ENCODE measurements at places on chromosomes 16 and 17.

DNA sequence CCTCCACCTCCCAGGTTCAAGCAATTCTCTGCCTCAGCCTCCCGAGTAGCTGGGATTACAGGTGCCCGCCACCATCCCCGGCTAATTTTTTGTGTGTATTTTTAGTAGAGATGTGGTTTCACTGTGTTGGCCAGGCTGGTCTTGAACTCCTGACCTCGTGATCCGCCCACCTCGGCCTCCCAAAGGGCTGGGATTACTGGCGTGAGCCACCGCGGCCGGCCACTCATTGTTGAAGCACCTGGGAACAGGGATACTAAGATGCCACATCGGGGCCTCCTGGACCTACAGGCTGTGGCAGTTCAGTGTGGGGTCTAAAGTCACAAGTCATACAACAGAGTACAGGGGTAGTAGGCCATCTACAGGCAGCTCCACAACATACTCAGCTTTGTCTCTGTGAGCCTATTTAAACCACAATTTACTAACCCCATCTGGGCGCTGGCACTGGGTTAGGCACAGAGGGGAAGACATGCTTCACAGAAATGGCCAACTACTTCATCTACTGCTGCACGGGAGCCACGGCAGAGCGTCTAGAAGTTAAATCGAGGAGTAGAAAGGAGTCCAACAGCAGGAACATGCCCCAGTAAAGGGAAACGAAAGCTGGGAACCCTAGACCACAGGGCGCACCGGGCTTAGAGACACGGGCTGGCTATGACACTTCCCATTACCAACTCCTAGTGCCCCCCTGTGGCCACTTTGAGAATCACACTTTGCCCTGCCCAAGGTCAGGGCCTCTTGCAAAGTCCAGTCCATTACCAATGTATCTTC lies 4.3 kb downstream of the VAMP2 start:
- peak; percentile 80 for DNase-seq

GRCh38 chr17:14144508-14144907 lies 75.2 kb downstream of the COX10 start:
- DNase-seq, result peak; percentile 16

DNA sequence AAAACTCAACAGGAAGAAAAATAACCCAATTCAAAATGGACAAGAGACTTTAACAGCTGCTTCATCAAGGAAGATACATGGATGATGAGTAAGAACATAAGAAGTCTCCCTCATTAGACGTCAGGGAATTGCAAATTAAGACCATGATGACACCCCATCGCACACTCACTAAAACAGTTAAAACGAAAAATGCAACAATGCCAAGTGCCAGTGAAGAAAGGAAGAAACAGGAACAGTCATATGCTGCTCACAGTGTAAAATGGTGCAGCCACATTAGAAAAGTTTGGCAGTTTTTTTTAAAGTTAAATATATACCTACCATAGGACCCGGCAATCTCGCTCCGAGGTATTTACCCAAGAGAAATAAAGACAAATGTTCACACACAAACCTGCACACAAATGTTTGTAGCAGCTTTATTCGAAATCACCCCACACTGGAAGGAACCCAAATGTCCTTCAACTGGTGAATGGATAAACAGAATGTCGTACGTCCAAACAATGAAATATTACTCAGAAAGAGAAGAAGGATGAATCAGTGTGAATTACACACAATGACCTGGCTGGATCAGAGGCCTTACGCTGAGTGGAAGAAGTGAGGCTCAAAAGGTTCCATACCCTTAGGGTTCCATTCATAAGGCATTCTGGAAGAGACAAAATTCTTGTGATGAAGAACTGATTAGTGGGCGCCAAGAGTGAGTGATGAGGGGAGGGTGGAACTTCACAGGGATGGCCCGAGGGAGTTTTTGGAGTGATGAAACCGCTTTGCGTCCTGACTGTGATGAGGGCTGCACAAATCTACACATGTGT lies 110.3 kb downstream of the C16orf95 start:
- DNase-seq, result peak; percentile 76

DNA sequence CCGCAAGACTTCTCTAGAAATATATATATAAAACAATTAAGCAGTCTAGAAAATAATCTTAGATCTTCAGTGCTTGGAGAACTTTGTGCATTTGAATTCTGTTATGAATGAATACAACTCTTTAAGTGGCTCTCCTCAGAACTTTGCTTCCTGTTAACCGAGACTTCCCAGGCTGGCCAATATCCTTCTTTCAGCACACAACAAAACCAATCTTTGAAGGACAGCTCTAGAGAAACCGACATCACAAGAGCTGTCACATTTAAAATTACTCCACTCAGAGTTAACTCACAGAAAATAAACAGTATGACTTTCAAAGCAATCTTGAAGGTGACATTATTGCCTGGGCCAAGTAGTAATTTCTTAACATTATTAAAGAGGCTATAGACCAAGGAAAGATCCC lies 49.7 kb upstream of the ITGA2B start:
- DNase-seq, result no peak

DNA sequence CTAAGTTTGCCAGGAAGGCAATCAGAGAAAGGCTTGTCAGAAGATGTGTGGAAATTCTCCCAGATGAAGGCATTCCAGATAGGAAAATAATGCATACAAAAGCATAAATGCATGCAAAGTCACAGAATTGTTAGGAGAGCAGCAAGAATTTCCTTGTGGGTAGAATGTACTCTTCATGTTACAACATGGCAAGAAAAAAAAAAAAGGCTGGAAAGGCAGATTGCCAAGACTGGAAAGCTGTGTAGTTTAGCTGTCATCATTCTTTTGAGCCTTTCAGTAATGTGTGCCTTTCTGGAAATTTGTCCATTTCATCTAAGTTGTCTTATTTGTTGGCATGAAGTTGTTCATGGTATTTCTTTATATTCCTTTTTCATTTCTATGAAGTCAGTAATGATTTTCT lies 71.0 kb upstream of the EFCAB3 start:
- DNase-seq, result peak; percentile 7

DNA sequence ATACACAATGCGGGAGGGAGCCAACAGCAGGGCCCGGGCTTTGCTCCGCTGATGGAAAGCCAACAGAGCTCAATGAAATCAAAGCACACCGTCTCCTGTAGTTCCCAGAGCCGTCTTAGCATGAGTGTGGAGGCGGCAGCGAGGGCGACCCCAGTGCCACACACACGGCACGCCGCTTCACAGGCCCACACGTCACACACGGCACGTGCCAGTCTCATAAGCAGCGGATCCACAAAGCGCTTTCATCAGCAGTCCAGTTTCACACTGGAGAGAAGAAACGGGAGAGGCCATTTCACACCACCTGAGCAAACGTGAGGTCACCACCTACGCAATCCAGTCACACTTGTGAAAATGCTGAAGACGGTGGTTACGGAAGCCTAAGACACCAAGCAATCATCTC lies 34.8 kb downstream of the CYB5D2 start:
- no peak for DNase-seq

DNA sequence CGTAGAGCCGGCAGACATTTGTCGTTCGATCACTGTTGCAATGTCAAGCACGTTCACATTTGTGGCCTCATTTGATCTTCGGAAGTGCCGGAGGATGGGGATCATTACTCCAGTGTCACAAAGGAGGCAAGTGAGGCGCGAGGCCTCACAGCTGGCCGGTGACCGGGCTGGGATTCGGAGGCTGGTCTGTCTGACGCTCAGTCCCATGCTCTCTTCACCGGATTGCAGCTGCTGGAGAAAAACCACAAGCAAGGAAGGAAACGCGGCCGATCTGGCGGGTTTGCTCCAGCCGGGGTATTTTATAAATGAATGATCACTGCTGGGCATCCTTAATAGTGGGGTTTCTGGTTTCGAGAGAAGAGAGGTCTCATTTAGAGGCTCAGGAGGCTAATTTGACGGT lies 127.8 kb downstream of the OR1D5 start:
- no peak for DNase-seq

GRCh38 chr16:66519482-66520373 lies 30.2 kb downstream of the TK2 start:
- no peak for DNase-seq

GRCh38 chr17:28074010-28074409 lies 31.5 kb downstream of the NLK start:
- DNase-seq, result no peak

GRCh38 chr16:82728901-82729300 lies 102.1 kb downstream of the CDH13 start:
- DNase-seq, result no peak

DNA sequence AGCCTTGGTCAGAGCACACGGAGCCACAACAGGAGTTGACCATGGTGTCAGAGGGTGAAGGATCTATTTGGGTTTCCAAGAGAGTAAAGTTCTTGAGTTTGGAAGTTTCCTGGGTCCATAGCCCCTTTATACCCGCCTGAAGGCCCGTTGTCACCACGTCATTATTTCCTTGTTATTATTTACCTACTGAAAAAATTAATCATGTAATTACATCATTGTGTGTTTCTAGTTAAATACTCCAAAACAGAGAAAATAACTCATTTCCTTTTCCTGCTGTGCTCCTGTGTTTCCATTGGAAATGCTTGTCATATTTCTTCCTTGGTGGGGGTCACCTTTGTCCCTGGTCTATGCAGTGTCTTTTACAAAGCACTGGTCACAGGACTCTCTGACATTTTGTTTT lies at the start of gene KRTAP4-8:
Gene KRTAP4-8 (minus strand): TSS at position 101 of the 400 bp plus-strand sequence. CDS start 58 bp downstream, at position 43.
- DNase-seq, result no peak

- DNase-seq, result peak; percentile 73
Measured at GRCh38 chr17:10105513-10106001, 92.8 kb downstream of the GAS7 start.

All from fibroblast of upper back skin (primary cell).